NCI-H446 (cell line): ENCODE measurements at places on chromosomes 4 and X.

DNA sequence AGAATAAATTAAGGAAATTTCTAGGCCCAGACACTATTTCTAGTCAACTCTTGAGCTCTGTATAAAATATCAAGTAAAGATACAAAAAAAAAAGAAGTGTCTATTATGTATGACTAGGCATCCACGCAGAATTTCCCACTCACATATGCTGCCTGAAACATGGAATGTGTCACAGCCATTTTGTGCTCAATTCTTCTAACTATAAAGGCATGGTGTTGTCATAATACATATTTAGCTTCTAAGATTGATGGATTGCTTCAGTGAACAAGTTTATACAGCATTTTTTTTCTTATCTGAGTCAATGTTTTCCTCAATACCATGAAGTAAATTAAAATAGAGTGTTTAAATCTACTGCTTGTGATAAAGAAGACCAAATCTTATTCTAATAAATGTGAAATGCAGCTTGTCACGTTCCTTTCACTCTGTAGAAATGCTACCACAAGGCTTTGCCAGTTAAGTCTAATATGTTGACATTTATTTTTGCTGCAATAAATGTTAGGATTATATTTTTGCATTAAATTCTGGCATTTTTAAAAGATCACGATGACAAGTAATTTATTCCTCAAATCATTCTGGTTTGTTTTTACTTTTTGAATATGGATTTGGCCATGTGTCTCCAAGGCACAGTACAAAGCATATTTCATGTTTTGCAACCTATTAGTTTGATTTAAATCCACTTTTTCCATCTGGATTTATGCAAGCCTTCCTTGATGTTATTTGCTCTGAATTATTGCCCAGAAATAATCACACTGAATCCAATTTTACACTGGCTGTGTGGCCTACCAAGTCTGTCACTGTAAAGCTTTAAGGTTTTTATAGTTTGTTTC lies 1829.0 kb upstream of the PCDH7 start:
- DNase-seq = no peak

GRCh38 chrX:131942034-131942433 lies 81.1 kb upstream of the STK26 start:
- no peak for DNase-seq

GRCh38 chr4:17765514-17766286 lies 15.7 kb downstream of the FAM184B start:
- no peak for DNase-seq

GRCh38 chr4:60463857-60464502 lies 736.1 kb upstream of the ADGRL3 start:
- DNase-seq = no peak

- DNase-seq = no peak
Measured at GRCh38 chr4:166518315-166518714, 645.3 kb downstream of the TLL1 start.

DNA sequence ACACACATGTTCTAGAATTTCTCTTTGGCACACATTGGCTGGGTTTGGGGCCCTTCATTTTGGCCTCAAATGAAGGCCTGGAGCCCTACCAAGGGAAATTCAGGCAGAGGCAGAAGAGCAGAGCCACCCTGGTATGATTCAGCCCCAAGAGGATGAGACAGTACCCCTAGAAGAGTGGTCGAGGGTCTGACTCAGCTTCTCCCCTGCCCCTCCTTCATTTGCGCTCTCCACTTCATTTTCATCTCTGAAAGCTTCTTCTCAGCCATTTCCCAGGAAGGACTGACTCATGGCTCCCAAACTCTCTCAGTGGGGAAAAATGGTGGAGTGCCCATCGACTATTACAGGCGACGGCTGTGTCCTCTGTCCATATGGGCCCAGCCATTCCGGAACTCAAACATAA lies 43.5 kb downstream of the MAMLD1 start:
- no peak for DNase-seq

DNA sequence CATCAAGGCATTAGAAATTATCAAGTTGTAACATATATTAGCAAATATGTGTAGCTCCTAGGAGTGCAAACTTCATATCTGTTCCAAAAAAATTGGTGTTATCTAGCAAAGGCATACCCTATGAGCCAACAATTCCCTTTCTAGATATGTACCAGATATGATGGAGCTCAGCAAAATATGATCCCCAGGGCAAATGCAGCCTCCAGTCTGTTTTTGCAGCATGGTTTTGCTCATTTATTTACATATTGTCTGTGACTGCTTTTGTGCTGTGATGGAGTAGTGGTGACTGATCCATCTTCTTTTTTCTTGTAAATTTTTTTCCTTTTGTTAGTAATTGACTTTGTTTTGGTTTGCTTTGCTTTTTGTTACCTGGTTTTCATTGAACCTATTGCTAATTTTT lies 41.0 kb downstream of the CEP135 start:
- DNase-seq = no peak

- no peak for DNase-seq
Measured at GRCh38 chrX:109660435-109661143, 35.6 kb upstream of the KCNE5 start.

- DNase-seq = no peak
Measured at GRCh38 chr4:54231768-54232688, 2.9 kb downstream of the PDGFRA start.

DNA sequence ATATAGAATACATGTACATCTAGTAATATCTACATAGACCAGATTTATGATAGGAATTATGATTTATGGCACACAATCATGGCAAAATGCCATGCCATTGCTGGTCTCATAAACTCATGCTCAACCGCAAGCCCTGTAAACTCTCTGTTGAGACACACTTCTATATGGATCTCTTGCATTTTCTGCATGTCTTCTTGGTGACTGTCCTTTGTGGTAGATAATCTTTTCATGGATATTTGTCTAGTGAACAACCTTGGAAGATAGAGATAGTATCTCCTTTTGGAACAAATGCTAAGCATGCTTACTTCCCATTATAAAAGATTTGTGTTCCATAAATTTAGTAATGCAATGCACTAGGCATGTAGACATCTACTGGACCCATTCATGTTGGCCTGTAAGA lies 328.0 kb downstream of the NAF1 start:
- no peak for DNase-seq

DNA sequence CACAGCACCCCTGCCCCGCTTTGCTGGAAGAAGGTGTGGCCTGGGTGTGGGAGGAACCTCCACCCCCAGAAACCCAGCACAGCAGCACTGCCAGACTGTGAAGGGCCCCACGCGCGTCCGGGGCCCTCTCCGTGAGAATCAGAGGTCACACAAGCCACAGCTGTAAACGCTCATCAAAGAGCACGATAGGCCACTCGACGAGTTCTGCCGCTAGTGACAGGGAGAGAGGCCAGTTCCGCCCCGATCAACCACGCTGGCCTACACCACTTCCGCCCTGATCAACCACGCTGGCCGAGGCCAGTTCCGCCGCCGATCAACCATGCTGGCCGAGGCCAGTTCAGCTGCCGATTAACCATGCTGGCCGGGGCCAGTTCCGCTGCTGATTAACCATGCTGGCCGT lies 25.9 kb upstream of the ADRA2C start:
- DNase-seq = no peak

DNA sequence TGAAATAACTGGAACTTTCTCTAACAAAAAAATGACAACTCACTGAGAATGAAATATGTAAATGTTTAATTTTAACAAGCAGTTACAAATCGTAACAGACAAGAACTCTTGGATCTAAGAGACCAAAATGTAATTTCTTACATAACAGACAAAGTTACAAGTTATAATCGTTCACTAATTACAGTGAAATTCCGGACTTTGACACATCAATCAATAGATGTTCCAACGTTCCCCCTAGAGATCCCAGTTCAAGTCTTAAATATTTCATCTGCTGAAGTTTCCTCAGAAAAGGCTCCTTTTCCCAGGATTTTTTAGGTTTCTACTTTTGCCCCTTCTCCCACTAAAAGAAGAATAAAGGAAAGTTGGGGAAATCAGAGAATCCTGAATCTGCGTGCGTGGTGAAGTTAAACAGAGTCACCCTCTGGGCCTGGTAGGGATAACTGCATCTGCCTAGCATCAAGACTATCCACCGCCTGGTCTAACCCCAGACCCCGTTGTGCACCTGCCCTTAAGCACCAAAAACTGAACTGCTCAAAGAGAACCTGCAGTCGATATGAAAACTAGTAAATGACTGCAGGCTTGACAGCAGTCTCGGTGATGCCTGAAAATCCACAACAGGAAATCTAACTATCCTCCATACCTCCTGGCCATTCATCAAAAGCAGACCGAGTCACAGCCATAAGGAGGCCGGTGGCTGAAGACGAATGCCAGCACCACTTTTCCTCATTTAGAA lies 2.3 kb downstream of the IRF2 start:
- DNase-seq = no peak

- DNase-seq = no peak
Measured at GRCh38 chr4:24266951-24267722, 317.2 kb downstream of the DHX15 start.

GRCh38 chr4:44421330-44422065 lies 27.1 kb downstream of the KCTD8 start:
- DNase-seq = no peak

GRCh38 chr4:6367371-6367851 lies 97.8 kb downstream of the WFS1 start:
- no peak for DNase-seq
